ENCODE measurements at places on chromosomes 13 and 19.

- DNase-seq = no peak
These were observed 29.2 kb upstream of the TSHZ3 start for GRCh38 chr19:31378404-31378803.

DNA sequence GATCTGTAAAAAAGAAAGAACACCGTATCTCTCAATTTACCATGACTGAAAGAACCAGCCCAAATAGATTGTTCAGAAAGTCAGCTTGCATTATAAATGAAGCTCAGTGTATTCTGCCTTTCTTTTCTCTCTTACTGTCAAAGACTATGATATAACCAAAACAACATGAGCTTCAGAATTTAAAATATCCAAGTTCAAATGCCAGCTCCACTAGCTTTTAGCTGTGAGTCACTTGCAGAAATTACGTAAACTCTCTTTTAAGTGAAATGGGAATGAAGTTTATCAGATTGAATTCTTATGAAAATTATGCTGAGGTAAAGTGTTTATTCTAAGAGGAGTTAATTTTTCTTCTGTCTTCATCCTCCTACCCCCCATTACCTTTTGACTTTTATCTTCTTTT lies 20.0 kb upstream of the POSTN start:
- DNase-seq = no peak

DNA sequence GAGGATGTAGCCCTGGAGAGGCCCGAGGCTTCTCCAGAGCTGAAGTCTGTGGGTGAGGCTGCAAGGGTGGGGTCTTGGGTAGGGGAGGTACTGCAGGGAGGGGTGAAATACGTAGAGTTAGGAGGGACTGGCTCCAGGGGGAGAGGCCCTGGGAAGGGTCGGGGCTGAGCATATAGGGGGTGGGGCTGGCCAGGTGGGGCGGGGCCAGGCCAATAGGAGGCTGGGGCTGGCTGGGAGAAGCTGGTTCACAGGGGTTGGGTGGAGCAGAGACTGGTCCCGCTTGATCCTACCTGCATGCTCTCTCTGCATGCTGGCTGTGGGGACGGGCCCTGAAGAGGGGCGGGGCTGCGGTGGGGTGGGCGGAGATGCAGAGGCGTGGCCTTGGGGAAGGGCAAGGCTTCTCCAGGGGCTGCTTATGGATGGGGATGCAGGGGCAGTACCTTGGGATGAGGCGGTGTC lies 51.9 kb downstream of the CELF5 start:
- DNase-seq = peak; percentile 20

DNA sequence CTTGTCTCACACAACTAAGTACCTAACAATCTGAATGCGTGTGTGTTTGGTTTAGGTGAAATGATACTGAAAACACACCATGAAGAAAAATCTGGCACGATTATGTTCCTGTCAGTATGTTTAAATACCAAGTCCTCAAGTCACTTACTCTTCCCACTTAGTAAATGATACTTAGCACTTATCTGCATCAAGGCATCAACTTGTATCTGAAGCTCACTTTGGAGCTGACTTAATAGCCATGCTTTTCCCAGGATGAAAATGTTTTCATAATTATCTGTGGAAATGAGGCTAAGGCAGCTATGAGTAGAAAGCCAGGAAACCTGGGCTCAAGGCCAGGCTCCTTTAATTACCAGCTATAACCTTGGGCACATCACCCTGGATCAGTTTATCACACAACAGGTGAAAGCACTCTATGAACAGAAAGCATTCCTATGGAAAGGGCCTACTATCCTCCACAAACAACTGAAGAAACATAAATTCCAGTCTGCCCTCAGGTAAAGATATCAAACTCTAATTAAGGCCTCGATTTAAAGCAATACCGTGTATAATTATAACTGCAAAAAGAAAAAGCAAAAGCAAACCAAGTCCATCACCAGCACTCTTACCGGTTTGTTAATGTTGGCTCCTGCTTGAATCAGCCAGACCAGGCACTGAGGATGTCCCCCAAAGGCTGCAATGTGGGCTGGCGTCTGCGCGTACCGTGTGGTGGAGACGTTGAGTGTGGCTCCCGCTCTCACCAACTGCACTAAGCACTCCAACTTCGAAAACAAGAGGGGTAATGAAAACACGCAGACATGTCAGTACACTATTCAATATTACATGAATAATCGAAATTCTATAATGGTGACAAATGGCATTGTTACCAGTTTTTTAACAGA lies 4.6 kb downstream of the ANKRD10 start:
- DNase-seq = no peak

DNA sequence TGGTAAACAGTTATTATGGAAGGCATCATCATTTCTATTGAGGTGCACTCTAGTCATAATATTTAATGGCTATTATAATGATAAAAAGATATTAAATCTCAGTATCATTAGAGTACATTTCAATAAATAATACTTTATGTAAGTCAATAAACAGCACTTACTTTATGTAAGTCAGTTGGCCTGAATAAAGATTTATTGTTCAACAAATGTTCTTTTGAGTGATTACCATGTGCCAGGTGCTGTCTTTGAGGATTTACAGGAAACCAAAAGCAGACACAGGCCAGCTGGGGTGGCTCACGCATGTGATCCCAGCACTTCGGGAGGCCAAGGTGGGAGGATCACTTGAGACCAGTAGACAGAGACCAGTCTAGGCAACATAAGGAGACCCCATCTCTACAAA lies 5.0 kb upstream of the NKG7 start:
- DNase-seq = no peak

- no peak for DNase-seq
These were observed 1185.8 kb downstream of the UQCRFS1 start for GRCh38 chr19:28027116-28027515.

DNA sequence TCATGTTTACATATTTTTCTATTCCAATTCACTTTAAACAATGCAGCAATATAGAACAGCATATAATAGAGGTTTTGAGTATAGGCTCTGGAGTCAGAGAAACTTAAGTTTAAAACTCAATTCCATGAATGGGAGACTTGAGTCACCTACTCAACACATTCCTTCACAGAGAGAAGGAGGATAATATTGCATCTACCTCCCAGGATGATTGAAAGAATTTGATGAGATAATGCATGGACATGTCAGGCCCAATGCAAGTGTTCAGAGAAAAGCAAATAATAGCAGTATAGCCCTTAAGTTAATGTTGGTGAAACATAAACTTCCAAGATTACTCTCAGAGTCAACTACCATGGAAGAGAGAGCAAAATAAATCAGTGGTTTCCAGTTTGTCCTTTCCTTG lies 170.2 kb downstream of the DCLK1 start:
- DNase-seq = no peak

DNA sequence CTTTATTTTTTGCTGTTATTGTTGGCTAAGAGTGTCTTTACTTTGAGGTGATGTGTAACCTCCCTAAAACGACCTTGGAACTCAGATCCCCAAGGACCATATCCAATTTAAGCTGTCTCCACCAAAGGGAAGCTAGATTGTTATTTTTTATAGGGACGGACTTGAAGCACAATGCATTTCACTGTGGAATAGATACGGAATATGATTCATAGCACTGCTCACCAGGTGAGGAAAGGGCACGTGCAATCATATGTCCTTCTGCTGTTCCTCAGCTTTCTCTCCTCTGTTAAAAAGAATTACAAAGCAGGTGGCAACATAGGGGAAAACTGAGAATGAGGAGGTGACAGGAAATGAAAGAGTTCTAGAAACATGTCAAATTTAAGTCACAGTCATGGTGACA lies 679.0 kb downstream of the PCDH9 start:
- DNase-seq = no peak

DNA sequence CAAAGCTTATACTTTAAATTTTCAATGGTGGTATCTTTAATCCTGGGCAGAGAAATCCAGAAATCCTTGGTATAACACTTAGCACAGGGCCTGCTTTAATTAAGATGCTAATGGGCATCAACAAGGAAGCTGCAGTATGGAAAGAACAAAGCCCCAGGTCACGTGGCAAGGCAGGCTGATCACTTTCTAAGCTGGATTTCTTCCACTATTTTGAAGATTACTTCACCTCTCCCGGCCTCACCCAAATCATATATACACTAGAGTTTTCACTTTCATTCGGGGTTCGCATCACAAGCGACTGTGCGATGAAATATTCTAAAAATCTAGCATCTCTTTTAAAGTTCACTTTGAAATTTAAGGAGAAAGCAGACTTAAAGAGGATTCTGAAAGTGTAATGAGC lies 71.8 kb downstream of the STARD13 start:
- DNase-seq = no peak

DNA sequence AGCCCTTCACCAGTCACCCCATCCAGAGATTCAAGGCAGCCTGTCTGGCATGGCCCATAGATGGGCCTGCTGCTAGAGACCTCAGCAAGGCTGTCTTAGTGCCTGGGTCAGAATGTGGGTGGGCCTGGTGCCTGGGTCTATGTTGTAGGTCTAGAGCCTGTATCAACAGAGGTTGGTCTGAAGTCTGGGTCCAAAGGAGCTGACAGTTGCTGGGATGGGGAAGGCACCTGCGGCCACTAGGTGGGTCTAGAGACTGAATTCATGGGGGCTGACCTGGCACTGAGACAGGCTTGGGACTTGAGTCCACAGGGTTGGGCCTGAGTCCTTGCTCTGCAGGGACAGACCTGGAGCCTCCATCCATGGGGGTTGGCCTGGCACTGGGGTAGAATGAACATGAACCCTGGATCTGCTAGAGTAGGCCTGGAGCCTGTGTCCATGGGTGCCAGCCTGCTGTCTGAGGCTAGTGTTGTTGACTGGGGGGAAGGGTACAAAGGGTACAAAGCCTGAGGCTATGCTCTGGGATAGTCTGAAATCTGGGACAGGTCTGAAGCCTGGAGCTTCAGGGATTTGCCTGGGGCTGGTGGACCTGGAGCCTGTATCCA lies 516.8 kb downstream of the OLFM4 start:
- DNase-seq = no peak

DNA sequence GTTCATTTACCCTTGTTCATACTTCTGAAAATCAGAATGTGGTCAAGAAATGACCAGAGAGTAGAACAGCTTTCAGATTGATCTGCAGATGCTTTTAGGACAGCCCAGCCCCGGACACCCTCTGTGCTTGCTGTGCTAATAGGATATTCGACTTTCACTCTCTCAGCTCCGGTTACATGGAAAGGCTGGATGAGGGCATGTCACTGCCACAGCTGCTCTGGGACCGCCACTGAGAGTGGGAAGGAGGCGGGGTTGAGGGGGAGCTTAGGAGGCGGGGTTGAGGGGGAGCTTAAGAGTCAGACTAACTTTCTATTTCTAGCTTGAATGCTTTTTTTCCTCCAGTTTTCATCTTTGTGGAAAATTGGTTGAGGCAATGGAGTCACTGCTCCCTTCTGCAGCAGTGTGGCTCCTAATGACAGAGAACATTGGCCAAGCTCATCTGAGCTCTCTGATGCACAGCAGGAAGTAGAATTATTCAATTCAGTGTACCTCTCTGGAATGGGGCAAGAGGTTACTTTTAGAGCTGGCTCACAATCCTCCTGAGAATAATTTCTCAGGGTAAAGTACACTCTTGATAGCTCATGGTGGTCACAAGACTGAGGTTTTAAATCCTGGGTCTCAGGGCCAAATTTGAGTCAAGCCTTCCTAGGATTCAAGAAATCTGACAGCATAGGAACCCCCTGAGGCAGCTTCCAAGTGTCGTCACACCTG lies 74.6 kb upstream of the NPAS1 start:
- DNase-seq = no peak

GRCh38 chr13:77168237-77168636 lies 141.3 kb upstream of the FBXL3 start:
- no peak for DNase-seq

DNA sequence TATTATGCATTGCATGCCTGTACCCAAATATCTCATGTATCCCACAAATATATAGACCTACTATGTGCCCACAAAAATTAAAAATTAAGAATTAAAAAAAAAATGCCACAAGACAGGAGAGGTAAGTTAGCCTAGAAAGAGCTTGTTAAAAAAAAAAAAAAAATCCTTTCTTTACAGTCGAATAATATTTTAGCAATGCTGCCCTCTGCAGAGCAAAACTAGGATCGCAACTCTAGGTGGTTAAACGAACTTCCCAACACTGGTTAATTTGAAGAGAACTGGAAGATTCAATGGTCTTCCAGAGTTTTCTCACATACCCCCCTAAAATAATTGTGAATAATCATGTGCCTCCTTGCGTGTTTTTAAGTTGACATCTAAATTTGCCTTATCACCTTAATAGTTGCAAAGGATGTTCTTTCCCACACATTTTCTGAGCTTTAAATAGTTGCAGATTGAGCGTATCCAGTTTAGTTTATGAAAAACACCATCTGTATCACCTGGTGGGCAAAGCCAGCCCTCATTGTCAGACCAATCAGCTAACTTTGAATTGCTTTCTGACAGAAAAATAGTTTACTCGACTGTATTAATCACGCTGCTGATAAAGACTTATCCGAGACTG lies 47.4 kb upstream of the RCBTB2 start:
- peak; percentile 67 for DNase-seq

- no peak for DNase-seq
These were observed 596.5 kb upstream of the MIR17HG start for GRCh38 chr13:90751026-90751425.

- DNase-seq = no peak
These were observed 649.6 kb upstream of the ATXN8OS start for GRCh38 chr13:69458013-69458412.

DNA sequence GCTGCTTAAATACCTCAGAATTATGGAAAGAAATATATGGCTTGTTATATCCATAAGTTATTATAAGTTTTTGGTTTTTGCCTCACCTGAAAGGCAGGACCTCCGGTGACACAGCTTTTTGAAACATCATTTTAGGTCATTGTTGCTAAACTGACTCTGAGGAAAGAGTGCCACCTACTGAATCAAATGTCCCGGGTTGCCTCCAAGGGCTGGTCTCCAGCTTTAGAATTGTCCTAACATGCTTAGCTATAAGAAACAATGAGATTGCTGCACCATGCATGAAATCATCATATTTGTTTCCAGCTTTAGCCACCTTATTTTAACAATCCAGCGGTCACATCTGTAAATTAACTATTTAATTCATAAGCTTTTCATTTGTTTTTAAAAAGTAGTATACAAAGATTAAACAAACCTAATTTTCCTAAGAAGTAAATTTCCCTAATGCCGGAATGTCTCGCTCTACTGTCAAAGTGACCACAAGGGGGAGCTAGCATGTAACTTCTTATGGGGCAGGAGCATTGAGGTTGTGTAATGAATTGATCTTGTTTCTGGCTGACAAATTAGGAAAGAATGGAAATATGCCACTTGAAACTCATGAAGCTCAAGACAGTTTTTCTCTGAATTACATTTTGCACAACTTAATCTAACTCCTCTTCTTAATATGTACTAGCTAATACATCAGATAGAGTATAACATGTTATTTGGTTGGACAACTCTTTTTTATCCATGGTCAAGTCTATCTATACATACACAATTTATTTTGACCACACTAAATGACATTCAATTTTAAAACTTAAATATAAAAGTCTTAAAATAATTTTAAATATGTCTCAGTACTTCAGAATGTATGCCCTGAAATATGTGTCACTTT lies 6.7 kb upstream of the PCDH17 start:
- DNase-seq = no peak

Measured in stimulated activated CD4-positive, alpha-beta T cell treated with anti-CD3 and anti-CD28 coated beads, Interleukin-1b, Interleukin-23, amount 100 ng/mL, for 1 hour (primary cell).